Effector CD4-positive, alpha-beta T cell (primary cell): ENCODE measurements at places on chromosomes 11 and 22.

GRCh38 chr22:19103880-19104821, 18.1 kb downstream of the DGCR2 start:
- no peak for DNase-seq

- DNase-seq, result peak; percentile 55
These were observed 6.4 kb downstream of the LTBP3 start for GRCh38 chr11:65551572-65552387.

DNA sequence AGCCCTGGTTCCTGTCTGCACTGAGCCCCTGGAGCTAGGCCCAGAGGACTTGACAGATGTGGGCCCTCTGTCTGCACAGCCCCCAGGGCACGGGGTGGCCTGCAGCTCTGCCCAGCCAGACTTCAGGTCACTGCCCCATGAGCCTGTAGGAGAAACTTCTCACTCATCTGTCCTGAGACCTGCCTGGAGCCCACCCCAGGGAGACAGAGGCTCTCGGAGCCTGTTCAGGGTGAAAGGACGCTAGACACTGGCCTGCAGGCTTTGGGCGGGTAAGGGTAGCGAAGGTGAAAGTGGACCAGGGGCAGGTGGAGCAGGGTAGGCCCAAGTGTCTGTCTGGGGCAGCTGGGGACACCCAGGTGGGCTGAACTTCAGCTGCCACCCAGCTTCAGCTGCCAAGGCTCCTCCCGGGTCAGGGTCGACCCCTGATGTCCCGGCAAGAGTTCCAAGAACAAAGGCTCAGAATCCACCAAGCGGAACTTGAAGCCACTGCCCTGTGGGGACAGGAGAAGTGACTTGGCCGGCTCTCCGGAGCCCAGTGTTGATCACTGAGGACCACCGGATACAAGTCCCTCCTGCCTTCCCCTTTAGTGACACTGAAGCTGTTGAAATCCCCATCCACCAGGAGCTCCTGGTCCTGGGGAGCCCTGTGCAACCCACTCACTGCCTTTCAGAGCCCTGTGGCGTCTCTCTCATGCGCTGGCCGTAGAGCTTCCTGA, 90.3 kb downstream of the KCNQ1 start:
- no peak for DNase-seq

GRCh38 chr11:127843483-127844396, 743.6 kb downstream of the ETS1 start:
- peak; percentile 26 for DNase-seq

DNA sequence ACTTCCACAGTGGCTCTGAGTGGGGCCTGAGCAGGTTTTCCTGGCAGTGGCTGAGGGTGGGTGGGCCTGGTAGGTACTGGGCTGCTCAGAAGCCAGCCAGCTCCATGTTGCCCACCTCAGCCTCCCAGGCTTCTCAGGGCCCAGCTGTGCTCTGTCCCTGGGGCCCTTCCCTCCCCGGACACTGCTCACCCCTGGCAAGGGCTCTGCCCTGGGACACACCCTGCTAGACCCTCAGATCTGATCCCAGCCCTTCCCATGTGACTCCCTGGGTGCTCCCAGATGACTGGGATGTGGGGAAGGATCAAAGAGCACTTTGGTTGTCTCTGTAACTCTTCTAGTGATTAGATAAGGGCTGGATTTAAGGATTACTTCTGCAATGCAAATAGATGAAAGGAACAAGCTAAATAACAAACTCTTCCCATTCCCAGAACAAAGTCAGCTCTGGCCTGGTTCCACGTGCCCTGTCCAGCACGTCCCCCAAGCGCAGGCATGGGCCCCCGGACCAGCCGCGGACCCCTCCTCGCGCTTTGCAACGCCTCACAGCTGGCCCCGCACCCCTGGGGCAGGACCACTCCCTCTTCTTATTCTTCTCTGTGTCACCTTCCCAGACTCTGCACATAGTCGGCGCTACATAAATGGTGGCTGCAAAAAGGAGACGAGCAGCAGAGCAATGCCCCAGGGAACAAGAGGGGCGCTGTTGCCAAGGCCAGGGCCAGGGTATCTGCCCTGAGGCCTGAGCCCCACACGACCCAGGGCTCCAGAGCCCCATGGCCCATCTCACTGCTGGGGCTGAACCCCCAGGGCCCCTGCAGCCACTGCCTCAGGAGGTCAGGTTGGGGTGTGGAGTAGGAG, 5.7 kb upstream of the KRTAP5-6 start:
- no peak for DNase-seq

GRCh38 chr11:113932788-113933187, 28.2 kb downstream of the HTR3B start:
- DNase-seq, result no peak

DNA sequence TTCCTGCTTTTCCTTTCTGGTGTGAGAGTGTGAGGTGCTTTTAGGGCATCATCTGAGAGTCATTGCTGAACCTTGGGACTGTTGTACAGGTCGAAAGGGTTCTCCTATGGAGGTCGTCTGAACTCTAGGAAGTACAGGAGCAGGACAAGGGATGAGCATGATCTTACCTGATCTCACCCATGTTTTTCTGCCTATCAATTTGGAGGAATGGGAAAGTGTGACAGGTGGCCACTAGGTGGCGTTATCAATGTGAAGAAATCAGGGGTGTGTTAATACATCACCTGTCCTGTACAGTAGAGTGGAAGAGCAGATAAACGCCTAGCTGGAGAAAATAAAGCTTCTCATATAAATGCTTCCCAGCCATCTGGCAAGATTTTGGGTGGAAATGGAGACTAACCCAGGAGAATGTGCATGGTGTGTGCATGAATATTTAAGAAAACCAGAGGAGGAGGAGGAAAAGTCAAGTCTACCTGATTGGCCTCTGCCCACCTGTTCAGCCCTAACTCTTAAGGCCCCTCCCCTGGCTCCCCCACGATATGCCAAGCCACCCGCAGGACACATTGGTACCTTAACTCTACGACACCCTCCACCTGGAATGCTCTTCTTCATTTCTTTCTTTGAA, 72.0 kb upstream of the NARS2 start:
- peak; percentile 30 for DNase-seq

GRCh38 chr11:10920205-10920604, 62.4 kb upstream of the ZBED5 start:
- DNase-seq, result no peak

DNA sequence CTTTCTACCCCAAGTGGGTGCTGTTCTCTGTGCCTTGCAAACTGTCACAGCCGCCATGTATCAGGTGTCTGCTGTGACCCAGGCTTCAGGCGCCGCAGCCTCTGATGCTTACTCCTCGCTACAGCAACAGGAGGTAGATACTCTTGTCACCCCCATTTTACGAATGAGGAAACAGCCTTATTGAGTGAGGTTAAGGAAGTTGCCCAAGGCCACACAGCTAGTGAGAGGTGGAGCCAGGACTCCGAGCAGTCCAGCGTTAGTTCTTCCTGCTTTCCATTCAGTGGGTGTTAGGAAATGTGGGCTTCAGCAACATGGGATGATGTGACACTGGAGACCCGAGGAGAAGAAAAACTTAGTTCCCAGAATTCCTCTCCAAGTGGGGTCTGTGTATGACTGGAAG, 14.3 kb downstream of the RNF215 start:
- DNase-seq, result no peak

GRCh38 chr22:48651981-48652538, 1175.6 kb downstream of the BRD1 start:
- no peak for DNase-seq

GRCh38 chr22:46064228-46064965, 85.9 kb upstream of the PPARA start:
- no peak for DNase-seq

- no peak for DNase-seq
These were observed 1.4 kb downstream of the CTTN start for GRCh38 chr11:70399681-70400112.

- DNase-seq, result no peak
These were observed 23.6 kb downstream of the SLC25A18 start for GRCh38 chr22:17586831-17587440.

DNA sequence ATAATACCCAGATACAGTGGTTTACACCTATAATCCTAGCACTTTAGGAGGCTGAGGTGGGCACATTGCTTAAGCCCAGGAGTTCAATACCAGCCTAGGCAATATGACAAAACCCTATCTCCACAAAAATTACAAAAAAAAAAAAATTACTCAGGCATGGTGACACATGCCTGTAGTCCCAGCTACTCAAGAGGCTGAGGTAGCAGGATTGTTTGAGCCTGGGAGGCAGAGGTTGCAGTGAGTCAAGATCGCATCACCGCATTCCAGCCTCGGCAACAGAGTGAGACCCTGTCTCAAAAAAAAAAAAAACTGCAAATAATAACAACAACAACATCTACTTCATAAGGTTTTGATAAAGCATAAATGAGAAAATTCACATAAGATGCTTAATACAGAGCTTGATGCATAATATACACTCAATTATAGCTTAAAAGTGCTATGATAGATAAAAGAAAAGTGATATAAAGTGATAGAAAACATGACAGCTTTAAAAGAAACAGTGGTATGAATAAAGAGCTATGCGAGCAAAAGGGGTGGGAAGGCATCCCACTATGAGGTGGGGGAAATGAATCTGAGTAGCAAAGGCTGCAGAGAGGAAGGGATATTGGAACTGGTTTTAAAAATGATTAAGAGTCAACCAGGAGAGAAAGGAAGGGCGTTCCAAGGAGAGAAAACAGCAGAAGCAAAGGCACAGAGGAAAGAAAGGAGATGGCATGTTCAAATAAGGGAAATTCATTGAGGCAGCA, 197.6 kb downstream of the KIF18A start:
- DNase-seq, result no peak

DNA sequence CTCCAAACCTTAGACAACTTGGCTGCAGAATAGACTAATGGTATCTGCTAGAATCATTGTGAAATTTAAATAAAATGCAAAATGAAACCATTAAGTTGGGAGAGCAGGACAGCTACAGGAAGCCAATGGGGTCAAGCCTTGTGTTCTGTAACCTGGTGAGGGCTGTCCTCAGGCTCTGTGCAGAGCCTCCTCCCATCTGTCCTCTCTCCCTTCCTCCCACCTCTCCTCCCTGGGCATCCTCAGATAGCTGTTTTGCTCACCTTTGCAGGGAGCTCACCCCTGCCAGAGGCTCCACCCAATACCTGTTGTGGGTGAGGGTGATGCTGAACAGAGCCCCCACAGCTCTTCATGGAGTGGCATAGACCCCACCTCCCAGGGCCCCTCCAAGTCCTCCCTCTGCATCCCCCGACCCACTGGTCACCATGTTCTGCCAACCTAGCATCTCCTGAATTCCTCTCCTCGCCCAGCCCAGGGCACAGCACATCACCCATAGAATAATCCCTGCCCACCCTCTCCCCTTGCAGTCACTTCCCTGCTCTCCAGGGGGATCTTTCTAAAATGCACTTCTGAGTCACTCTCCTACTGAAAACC, 100.3 kb downstream of the PDE2A start:
- no peak for DNase-seq

DNA sequence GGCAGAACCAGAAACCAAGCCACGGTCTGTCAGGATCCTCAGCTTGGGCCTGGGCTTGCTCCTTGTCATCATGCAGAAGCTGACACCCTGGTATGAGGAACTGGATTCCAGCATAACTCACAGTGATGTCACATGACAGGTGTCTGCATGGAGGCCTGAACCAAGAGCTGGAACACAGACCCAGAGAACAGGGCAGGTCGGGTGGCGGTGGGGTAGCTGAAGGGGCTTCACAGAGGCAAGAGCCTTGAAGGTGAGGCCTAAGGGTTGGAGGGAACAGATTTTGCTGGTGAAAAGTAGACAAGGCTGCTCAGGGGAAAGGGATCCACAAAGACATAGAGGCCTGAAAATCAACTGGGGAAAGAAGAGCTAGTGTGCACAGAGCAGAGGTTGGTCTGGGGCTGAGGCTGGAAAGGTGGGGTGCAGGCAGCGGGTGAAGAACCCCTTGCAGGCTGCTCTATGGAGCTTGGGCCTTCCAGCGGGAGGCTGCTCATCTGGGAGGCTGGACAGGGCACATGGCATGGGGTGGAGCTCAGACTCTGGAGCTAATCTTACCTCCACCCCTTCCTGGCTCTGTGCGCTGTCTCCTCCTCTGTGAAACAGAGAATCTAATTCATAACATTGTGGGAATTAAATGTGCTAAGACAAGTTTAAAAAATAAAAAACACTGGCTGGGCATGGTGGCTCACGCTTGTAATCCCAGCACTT, 18.4 kb upstream of the RPS3 start:
- DNase-seq, result no peak

GRCh38 chr22:50398831-50399648, 55.9 kb downstream of the PPP6R2 start:
- DNase-seq, result no peak

GRCh38 chr22:41905411-41906202, 9.3 kb downstream of the SHISA8 start:
- DNase-seq, result no peak

DNA sequence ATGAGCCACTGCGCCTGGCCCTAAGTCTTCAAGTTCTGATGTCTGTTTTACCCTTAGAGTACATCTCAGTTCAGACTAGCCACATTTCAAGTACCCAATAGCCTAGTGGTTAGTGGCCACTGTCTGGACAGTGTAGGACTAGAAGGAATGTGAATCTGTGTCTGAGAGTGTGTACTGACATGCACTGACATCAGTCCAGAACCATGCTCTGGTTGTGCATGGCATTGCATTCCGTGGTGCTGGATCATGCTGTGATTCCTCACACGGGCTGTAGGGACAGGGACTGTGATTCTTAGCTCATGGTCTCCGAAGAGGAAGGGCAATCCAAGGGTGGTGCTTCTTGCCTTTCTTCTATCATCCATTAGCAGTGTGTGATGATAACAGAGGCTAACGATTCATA, 41.1 kb downstream of the AMOTL1 start:
- no peak for DNase-seq

GRCh38 chr22:31313366-31314147, 21.3 kb upstream of the PIK3IP1 start:
- peak; percentile 58 for DNase-seq

GRCh38 chr11:44236296-44236695, 73.6 kb downstream of the ALX4 start:
- no peak for DNase-seq

GRCh38 chr11:70126494-70126893, 48.4 kb downstream of the ANO1 start:
- no peak for DNase-seq

DNA sequence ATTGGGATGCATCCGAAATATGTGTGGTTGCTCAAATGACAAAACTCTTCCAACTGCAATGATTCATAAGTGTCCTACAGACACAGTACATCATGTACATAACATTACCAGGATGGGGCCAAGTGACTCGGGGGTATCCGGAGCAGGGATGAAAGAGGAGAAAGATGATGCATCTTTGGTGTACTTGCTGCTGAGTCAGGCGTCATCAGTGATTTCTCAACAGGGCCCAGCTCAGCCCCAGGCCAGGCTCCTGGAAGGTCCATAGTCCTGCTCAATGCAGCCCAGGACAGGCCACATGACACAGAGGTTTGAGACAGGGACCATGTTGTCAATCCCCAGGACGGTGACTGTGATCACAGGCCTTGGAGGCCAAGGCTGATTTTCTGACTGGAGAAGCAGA, 59.3 kb downstream of the GGTLC2 start:
- DNase-seq, result no peak
